Ascending aorta (tissue), 2 donors: ENCODE measurements at places on chromosomes 2 and 18.

- DNase-seq = no peak
Measured at GRCh38 chr2:151891566-151892194, 63.5 kb upstream of the ARL5A start.

DNA sequence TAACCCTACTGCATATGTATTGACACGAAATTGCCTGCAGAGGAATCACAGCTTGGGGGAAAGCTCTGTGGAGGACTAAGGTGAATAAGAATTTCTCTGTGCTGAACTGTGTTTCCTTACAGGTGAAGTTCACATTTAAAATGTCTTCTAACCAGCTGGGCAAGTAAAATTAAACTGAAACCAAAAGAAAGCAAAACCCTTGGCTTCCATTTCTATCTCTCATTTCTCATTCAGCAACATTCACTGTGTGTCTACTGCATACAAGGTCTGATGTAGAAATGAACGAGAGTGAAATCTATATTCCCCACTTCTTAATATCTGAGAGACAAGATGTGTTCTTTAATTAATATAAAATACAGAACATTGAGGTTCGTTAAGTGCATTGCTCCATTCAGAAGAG, 397.3 kb downstream of the SOX11 start:
- no peak for DNase-seq

DNA sequence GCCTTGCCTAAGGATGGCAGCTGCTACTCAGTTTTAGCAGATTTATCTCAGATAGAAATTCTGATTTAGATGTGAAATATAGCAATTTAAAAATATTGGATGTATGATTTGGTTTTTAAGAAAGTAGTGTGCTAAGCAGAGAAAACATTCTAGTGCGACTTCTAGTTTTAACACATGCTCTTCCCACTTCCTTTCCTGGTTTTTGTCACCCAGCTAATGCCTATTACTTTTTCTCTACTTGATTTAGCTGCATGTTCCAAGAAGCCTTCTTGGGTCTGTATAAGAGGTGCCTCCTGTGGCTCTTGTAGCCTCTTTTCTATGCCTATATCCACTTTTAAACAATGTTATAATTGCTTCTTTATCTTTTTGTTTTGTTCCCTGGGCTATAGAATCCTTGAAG, 53.0 kb downstream of the GPD2 start:
- DNase-seq = no peak

- no peak for DNase-seq
Measured at GRCh38 chr18:54086046-54086802, 138.2 kb downstream of the MBD2 start.
